Aorta (tissue), 5 donors: ENCODE measurements at places on chromosomes 1 and 21.

GRCh38 chr1:18732686-18733085 is 102.0 kb downstream of the PAX7 start:
- H3K27me3 ChIP-seq, result no peaks in the 10 kb centered on the region
- H3K36me3 ChIP-seq, result no peaks in the 10 kb centered on the region
- H3K27ac ChIP-seq, result no peak overlapping the region
- peak; percentile 2 for DNase-seq

GRCh38 chr1:32208891-32209328 is at the start of gene DCDC2B:
DCDC2B (plus strand) TSS chr1:32209089; CDS start chr1:32209094, 5 bp downstream.
- no peak for DNase-seq
- H3K27ac ChIP-seq, result no peak within 1 kb of the TSS
- H3K27me3 ChIP-seq, result no peaks in the 10 kb centered on the region
- H3K4me3 ChIP-seq, result no peak within 1 kb of the TSS

- no peak overlapping the region for H3K27ac ChIP-seq
- no peaks in the 10 kb centered on the region for H3K36me3 ChIP-seq
- DNase-seq, result no peak
- no peak overlapping the region for H3K4me3 ChIP-seq
These were observed 345.5 kb upstream of the DUSP10 start for GRCh38 chr1:222087221-222087920.

DNA sequence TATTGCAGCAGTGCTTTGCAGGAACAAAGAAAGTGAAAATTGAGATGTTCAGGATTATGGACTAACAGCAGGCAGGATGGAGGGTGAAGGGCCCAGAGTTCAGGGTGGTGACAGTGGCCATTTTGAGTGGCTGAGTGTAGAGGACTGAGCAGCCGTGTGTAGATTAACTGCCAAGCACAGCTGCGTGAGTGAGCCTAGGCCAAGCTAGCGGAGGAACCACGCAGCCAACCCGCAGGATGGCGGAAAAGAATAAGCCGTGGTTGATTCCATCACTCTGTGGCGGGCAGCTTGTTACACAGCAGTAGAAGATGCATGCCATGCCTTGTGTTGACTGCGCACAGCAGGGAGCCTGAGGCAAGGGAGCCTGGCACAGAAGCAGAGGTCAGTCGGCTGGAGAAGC is 102.5 kb upstream of the KIF26B start:
- H3K36me3 ChIP-seq, result peaks cover 2% of the 10 kb centered on the region
- H3K27me3 ChIP-seq, result no peaks in the 10 kb centered on the region
- no peak overlapping the region for H3K27ac ChIP-seq
- H3K4me1 ChIP-seq, result no peaks in the 10 kb centered on the region
- DNase-seq, result no peak

- no peak for DNase-seq
- H3K27me3 ChIP-seq, result no peaks in the 10 kb centered on the region
- H3K27ac ChIP-seq, result no peak overlapping the region
These were observed 2.7 kb downstream of the MLLT11 start for GRCh38 chr1:151062741-151063371.

DNA sequence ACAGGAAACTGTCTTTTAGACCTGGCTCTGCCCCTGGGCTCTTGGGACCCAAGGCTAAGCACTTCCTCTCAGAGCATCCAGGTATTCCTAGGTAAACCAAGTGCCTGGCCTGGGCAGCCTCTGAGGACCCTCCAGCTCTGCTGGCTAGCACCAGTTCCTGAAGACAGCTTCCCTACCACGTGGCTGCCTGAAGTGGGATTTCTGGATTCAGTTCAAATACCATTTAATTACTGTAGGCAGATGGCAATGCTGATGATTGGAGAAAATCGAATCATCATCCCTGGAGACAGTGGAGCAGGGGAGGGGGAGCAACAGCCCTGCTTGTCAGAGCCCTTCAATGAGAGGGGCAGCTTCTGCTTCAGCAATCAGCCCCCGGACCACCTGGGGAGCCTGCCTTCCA is 11.9 kb downstream of the KIF21B start:
- H3K4me1 ChIP-seq, result no peaks in the 10 kb centered on the region
- H3K4me3 ChIP-seq, result no peak overlapping the region
- H3K27ac ChIP-seq, result no peak overlapping the region
- DNase-seq, result no peak
- no peaks in the 10 kb centered on the region for H3K36me3 ChIP-seq

DNA sequence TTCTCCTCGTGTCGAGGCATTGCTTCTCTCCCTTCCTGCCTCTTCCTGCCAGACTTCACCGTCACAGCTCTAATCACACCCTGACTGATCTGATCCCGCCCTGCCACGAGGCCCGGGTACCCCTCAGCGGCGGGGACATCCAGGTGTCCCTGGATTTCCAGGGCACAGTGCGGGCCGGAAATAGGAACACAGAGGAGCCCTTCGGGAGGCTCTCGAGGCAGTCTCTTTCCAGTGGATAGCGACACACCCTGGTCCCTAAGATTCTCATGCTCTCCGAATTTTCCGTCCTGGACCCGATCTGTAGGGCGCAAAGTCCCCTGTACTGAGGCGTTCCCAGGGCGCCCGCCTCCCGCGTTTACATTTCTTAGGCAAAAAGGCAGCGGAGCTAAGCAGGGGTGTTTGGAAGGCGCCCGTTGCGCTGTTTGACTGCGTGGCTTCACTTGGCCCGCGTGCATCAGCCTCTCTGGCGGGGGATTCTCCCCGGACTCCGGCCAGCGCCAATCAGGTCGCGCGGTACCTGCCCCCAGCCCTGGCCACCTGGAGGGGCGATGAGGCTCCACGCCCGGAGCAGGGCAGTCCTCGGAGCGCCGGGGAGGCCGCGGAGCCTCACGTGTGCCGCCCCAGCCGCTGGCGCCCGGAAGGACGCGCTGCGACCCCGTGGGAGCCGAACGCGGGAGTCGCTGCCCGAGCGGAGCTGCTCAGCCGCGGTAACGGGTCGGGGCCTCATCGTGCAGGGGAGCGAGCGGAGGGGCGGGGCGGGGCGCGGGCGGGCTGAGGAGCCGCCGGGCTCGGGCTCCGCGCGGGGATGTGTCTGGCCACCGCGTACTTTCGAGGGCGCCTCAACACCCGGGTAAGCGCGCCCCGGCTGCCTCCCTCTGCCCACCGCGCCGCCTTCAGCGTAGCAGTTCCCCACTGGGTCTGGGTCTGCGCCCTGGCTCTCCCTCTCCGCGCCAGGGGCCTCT is at the start of gene FAM163A:
Gene FAM163A, plus strand, starts transcription at position 575 of the 962 bp plus-strand sequence. CDS start 69,807 bp downstream, outside the sequence.
- H3K27ac ChIP-seq, result no peak within 1 kb of the TSS
- peak within 1 kb of the TSS; percentile 28 for H3K4me3 ChIP-seq
- no peaks in the 10 kb centered on the region for H3K36me3 ChIP-seq
- DNase-seq, result no peak

DNA sequence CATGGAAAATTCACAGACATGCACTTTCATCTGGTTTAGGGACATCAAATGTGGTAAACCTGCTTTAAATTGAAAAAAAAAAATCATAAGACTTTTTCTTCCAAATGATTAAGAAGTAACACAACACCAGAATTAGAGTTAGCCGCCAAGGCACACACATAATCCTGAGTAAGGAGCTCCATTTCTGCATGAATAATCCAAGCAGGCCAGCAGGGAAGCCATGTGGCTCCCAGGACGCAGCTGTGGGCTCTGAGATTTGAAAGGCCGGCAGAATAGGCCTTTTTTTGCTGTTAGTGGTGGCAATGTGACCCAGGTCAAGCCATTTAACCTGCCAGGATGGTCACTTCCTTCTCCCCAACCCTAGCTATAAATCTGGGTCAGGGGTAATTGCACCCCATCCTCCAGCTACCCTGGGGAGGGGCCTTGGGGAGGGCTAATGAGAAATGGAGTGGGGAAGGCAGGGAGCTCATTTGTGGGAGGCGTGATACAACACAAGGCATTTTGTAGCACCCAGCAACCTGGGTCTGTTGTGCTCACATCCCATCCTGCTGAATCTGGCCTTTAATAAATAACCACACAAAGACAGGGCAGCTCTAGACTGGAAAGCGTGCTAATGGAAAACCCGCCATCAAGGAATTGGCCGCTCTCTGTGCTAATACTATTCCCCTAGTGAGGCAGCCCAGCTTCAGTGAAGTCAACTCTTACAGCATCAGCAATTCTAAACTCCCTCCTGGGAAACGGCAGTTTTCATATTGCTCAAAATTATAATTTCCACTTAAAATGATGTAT is 178.5 kb downstream of the RHOU start:
- H3K36me3 ChIP-seq, result no peaks in the 10 kb centered on the region
- DNase-seq, result no peak
- no peak overlapping the region for H3K4me3 ChIP-seq
- H3K27me3 ChIP-seq, result no peaks in the 10 kb centered on the region

GRCh38 chr1:234260578-234260977 is 112.7 kb upstream of the COA6 start:
- H3K36me3 ChIP-seq, result no peaks in the 10 kb centered on the region
- H3K27me3 ChIP-seq, result no peaks in the 10 kb centered on the region
- no peak overlapping the region for H3K27ac ChIP-seq
- H3K4me1 ChIP-seq, result no peaks in the 10 kb centered on the region
- no peak overlapping the region for H3K4me3 ChIP-seq

DNA sequence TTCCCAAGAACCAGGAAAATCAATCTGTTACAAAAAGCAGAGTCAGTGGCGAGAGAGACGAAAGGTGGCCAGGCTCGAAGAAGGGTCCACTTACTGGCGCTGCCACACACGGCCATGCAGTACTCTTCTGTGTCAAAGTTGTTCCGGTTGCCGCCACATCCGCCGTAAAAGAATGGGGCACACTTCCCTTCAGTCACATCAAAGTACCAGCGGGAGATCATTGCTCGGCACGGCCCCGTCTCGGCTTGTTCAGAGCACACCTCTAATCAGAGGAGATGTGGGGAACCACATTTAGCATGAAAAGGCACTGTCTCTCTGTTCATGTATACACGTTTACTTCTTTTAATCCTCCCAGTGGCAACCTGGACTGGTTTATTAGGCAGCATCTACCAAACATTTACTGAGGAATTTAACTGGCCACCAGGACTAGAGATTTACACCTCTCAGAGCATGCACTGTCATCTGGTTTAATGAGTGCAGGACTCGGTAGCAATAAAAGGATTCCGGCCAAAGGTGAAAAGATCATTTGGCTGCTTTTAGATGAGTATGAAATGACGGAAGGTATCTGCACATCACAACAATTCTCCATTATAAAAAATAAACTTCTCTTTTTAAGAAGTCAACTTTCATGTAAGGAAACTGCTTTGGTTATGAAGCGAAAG is 170.5 kb downstream of the APP start:
- H3K36me3 ChIP-seq, result no peaks in the 10 kb centered on the region
- no peaks in the 10 kb centered on the region for H3K27me3 ChIP-seq
- no peak for DNase-seq
- no peaks in the 10 kb centered on the region for H3K4me1 ChIP-seq
- H3K27ac ChIP-seq, result no peak overlapping the region

- H3K4me3 ChIP-seq, result no peak overlapping the region
- H3K27ac ChIP-seq, result no peak overlapping the region
- no peak for DNase-seq
- no peaks in the 10 kb centered on the region for H3K36me3 ChIP-seq
- H3K27me3 ChIP-seq, result no peaks in the 10 kb centered on the region
- no peaks in the 10 kb centered on the region for H3K4me1 ChIP-seq
These were observed 14.9 kb downstream of the TMEM51 start for GRCh38 chr1:15168479-15168878.

DNA sequence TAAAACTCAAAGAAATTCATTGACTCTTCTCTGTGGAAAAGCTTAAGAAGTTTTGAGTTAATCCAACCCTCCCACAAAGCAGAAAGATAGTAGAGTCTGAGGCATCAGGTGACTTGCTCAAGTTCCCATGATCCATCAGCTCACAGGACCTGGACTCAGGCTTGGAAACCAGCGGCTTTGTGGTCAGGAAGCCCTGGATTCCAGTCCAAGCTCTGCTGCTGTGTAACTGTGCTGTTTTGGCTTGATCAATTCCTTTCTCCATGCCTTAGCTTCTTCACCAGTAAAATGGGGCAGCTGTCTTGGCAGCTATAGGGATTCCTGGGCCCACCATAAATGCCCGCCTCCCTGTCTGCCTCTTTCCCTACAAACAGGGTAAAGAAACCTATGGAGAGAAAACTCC is 180.2 kb downstream of the HIVEP3 start:
- H3K4me3 ChIP-seq, result no peak overlapping the region
- H3K27me3 ChIP-seq, result no peaks in the 10 kb centered on the region
- no peaks in the 10 kb centered on the region for H3K36me3 ChIP-seq
- DNase-seq, result no peak

- H3K4me3 ChIP-seq, result peak overlapping the region; percentile 54
- H3K4me1 ChIP-seq, result no peaks in the 10 kb centered on the region
- DNase-seq, result no peak
- H3K27ac ChIP-seq, result no peak overlapping the region
- no peaks in the 10 kb centered on the region for H3K36me3 ChIP-seq
These were observed 934.2 kb downstream of the TTLL7 start for GRCh38 chr1:83064589-83065242.

DNA sequence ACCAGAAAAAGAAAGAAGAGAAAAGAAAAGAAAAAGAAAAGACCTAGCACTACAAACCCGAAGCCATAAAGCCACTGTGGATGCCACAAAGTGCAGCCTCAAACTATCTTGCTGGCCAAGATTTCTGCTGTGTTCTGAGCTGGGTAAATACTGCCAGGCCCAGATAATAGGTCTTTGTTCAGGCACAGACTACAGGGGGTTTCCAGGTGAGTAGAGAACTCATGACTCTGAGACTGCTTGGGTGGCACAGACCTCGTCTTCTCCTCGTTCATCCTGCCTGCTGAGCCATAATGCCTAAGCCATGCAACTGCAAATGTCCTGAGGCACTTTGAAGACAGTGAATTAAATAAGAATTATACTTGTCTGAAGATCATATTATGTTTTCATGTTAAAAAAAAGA is 651.8 kb downstream of the LMO4 start:
- H3K4me3 ChIP-seq, result no peak overlapping the region
- no peak for DNase-seq
- H3K4me1 ChIP-seq, result no peaks in the 10 kb centered on the region
